ENCODE measurements at places on chromosomes 16 and 17.

- DNase-seq = peak; percentile 22
These were observed at the start of gene RAMP2 for GRCh38 chr17:42760652-42761581. Gene RAMP2, plus strand, starts transcription at chr17:42761227. Its CDS starts 35 bp downstream, at chr17:42761262.

DNA sequence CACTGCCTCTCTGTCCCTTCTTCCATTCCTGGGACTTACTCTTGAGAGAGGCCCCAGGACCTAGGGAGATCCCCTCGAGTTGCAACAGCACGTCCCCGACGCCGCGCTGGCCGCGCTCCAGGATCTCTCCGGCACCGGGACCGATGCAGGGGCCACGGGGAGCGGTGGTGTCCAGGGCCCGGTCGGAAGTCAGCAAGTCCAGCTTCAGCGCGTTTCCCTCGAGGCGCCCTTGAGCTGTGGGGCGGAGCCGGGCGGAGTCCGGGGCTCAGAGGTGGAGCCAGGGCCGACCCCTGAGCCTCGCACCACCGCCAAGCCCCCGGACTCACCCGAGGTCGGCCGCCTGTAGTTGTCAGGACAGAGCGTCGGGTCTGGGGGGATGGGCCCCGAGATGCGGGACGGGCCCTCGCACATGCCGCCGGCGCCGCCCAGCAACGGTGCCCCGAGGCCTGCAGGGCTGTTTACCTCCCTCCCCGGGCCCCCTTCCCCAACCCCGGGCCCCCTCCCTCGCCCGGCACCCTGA, 458 bp downstream of the ENKD1 start:
- DNase-seq = no peak

GRCh38 chr16:81697616-81698309, 81.3 kb upstream of the PLCG2 start:
- DNase-seq = no peak

DNA sequence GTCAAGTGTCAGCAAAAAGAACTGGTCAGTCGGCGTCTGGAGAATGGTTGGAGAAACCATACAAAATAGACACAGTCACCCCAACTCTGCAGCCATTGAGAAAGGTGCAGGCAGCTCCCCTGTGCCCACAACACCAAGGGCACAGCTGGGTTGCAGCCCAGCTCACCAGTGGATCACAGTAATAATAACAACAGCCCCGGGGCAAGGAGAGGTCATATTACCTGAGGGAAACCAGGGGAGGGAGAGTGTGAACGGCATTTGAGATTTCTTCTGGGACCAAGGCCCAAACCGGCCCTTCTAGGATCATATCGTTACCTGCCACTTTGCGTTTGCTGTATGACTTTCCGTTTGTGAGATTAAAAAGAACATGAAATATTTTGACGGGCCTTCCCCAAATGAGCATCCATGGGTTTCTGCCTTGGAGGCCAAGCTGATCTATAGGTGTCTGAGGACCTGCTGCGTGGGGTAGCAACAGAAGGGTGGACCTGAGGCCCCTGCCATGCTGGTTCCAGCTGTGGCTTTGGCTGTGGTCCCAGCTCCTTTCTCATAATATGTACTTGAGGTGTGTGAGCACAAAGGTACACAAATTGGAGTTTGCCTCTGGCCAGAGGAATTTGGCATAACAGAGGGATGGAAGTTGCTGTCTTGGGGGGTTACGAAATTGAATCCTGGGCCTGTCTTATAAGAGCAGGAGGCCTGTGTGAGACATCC, 154.6 kb downstream of the CMIP start:
- DNase-seq = peak; percentile 80

DNA sequence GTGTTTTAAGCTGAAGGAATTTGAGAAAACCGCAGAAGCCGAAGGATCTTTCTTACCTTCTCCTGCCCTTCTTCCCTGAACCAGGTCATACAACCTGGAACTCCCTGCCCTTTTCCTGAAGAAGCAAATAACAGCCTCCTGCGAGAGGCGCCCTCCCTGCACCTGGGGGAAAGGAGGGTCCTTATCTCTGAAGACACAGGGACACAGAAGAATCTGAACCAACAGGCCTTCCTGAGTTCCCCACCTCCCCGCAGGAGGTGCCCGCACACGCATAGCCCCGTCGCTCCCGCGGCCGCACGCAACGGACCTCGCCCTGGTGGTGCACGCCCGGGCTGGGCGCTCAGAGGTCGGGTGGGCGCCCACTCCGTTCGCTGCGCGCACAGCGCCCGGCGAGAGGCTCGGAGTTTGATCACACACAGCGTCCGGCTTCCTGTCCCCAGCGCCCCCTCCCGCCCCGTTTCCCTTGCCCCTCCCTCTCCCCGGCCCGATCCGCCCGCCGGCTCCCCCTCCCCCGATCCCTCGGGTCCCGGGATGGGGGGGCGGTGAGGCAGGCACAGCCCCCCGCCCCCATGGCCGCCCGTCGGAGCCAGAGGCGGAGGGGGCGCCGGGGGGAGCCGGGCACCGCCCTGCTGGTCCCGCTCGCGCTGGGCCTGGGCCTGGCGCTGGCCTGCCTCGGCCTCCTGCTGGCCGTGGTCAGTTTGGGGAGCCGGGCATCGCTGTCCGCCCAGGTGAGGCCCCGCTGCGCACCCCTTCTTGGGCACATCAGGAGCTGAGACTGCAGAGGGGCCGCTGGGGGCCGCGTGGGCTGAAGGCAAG, at the start of gene TNFSF12:
TSS of gene TNFSF12 (plus strand) at position 474 of the 816 bp plus-strand sequence. CDS start at position 570, 96 bp downstream.
- DNase-seq = no peak

DNA sequence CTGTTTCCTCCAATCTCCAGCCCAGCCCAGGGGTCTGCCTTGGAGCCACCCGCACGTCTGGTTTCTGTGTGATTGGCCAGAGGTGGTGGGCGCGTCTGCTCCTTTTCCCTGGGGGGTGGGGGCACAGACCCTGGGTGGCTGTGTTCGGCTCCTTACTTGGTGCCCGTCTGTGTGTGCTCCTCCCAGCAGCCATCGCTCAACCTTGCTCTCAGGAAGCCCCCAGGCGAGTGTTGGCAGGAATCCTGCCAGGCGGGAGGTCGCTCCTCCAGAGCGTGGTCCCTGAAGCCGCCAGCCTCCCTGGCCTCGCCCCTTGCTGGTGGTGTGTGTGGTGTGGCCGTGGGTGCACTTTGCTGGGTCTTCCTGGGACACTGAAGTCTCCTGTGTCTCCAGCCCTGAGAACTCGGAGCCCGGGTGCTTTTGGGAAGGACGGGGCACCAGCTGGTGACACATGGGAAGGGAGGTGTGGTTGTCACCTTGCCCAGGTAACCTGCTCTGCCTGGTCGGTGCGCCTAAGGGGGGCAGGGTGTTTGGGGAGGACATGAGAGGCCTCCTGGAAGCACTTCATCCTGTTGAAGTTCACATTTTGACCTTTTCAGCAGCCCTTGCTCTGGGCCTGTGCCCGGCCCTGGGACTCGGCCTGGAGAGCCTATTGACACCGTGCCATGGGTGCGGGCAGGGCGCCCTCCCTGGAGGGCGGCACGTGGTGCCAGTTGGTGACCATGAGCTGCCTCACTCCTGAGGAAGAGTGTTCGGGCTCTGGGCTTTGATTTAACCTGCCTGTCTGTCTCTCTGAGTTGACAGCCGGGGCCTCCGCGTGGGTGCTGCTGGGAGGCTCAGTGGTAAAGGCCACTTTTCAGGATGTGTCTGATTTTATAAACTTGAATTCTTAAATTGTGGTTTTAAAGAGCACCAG, 49.0 kb upstream of the ZNF750 start:
- no peak for DNase-seq

DNA sequence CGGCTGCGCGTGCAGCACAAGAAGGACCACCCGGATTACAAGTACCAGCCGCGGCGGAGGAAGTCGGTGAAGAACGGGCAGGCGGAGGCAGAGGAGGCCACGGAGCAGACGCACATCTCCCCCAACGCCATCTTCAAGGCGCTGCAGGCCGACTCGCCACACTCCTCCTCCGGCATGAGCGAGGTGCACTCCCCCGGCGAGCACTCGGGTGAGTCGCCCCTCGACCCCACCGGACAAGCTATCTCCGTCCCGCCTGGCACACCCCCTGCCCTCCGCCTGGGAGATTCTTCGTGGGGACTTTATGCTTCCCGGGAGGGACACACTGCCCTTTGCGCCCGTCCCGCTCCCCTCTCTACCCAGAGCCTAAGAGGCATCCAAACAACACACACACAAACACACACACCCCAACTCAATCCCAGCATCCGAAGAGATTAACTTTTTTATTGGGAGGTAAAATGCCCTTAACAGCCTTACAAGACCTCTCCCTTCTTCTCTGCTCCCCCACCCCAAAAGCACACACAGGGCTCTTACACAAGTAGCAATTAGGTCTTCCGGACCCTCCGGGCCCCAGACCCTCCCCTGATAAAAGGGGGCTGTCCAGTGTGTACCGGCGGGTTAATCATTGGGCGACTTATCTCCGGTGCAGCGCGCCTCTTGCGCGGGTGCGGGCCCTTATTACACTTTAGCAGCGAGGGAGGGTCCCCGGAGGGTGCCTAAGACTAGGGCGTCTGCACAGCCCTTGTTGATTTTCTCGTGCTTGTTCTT, 2.1 kb downstream of the SOX9 start:
- DNase-seq = peak; percentile 22

DNA sequence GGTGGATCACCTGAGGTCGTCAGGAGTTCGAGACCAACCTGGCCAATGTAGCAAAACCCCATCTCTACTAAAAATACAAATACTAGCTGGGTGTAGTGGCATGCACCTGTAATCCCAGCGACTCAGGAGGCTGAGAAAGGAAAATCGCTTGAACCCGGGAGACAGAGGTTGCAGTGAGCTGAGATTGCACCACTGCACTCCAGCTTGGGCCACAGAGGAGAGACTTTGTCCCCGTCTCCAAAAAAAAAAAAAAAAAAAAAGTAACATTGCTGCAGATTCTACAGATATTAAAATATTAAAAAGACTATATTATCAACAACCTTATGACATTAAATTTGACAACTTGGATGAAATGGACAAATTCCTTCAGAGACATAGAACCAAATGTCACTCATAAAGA, 25.7 kb downstream of the MBTD1 start:
- DNase-seq = no peak

- DNase-seq = peak; percentile 74
These were observed 3.0 kb downstream of the DOC2B start for GRCh38 chr17:178292-179065.

DNA sequence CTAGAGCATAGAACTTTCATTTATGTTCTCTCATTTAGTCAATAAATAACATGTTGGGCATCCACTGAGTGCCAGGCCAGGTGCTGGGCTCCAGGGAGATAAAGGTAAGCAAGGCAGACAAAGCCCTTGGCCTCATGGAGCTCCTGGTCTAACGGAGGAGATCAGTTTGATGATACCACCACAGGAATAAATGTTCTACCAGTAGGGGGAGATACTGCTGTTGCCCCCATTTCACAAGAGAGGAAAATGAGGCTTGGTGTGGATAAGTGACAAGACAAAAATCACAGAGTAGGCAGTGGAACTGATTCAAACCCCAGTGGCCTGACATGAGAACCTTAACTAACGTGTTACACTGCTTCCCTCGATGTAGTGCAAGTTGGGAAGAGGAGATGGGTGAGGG, 80.4 kb upstream of the ERCC4 start:
- DNase-seq = no peak

DNA sequence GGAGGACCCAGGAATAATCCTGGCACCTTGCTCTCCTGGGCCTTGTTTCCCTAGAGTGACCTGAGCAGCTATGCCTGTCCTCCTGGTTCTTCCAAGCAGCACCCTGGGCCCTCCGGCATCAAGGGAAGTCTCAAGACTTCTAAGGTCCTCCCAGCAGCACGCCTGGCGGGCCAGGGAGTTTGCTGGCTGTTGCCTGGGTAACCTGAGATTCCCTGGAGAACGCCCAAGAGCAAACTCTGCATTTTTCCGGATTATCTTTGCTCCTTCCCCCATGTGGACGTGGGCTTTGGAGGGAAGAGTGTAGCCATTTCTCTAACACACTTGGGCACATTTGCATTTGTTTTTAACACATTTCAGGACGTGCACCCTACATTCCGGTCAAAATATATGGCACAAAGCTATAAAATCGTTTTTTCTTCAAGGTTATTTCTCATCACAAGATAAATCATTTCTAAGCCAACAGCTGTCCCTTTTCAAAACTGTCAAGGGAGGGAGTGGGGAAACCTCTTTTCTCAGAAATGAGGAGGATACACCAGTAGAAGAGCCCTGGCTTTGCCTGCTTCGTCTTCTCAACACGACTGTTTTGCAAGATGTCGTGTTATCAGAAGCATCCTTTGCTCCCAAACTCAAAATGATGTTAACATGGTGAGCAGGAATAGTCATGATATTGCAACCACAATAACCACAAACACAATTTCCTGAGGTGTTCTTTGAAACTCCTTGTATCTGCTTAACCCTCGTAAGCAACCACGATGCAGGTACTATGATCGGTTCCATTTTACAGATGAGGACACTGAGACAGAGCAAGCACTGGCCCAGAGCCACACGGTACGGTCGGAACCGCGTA, 116.5 kb downstream of the ADCY9 start:
- peak; percentile 89 for DNase-seq

GRCh38 chr16:15757630-15758251, 99.1 kb downstream of the MYH11 start:
- no peak for DNase-seq

DNA sequence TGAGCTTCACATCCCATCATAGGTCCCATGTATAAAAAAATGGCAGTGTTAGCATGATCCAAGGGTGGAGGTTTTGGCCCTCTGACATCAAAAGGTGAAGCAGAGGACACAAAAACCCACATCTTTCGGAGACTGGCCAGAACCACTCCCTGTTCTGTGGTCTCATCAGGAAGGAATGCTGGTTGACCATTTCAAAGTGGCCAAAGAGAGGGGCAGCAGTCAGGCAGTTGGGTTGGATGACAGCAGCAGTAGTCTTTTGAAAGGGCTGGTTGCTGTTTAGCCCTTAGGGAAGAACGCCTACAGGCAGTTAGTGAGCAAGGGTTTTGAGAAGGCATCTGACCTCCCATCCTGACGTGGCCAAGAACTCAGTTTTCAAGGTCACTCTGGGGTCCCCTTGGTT, 40.5 kb downstream of the LCMT1 start:
- no peak for DNase-seq

DNA sequence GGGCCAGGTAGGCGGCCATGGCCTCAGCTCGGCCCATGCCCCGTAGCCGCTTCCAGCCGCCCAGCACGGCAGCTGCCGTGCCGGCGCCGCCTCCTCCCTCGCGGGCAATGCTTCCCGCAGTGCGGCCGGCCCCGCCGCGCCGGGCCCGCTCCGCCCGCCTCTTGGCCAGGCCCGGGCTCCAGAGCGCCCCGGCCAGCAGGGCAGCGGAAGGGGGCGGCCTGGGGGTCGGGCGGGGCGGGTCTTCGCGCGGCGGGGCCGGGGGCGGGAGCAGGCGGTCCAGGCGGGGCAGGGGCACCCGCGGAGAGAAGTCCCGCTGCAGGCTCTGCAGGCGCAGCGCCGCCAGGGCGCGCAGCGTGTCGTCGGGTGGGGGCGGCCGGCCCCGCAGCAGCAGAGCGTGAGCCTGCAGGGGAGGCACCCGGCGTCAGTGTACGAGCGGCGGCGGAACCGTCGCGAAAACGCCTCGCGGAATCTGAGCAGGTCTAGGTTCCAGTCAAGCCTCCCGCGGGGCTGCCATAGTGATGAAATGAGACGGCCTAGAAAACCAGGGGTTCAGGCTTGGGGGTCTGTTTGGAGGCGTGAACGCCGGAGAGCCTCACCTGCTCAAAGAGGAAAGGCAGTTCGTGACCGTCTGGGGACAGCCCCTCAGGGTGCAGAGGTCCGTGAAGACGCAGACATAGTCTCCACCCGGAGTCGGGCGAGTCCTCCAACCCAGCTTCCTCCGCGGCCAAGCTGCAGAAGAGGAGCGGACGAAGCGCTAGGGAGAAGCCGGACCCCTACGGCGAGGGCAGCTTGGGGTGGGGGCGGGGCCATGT, 6.6 kb downstream of the PLEKHH3 start:
- no peak for DNase-seq
